ENCODE measurements at places on chromosomes 11 and 22.

DNA sequence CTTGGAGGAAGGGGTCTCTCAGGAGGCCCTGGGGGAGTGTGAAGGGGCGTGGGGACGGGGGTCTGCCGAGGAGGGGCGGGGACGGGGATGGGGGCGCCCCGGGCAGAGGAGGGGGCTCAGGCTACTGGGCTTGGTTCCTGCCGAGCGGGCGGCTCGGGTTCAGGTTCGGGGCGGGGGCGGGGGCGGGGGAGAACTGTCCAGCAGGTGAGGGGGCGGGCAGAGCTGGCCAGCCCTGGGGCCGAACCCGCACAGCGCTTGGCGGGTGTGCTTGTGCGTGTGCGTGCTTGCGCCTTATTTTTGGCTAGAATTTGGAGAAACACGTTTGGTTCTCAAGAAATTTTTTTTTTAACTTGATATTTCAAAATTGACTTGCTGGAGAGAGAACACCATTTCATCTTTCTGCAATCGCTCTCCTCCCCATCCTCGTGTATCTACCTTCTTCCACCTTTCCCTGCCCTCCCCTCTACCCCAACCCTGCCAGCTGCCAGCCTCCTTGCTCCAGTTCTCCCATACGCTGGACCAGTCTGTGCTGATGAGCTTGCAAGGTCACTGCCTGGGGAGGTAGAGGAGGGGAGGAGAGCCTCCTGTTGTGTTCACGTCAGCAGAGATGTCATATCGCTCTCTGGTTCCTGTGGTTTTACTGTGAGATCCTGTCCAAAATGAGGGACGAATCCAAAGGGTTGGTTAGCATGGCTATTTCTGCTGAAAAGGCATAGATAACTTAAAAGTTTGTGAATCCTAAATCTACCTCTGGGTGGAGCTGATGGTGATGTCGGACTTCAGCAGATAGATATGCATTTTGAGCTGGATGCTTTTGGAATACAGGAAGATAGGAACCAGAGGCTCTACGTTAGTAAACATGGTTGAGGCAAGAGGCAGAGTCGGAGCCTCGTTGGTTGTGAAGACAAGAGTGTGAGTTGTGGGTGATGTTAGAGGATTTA lies 668 bp downstream of the MADD start:
- peak; percentile 50 for DNase-seq

GRCh38 chr11:10900681-10901415 lies 43.0 kb upstream of the ZBED5 start:
- DNase-seq = no peak

GRCh38 chr11:76642341-76642740 lies 28.2 kb downstream of the LRRC32 start:
- DNase-seq = peak; percentile 36

DNA sequence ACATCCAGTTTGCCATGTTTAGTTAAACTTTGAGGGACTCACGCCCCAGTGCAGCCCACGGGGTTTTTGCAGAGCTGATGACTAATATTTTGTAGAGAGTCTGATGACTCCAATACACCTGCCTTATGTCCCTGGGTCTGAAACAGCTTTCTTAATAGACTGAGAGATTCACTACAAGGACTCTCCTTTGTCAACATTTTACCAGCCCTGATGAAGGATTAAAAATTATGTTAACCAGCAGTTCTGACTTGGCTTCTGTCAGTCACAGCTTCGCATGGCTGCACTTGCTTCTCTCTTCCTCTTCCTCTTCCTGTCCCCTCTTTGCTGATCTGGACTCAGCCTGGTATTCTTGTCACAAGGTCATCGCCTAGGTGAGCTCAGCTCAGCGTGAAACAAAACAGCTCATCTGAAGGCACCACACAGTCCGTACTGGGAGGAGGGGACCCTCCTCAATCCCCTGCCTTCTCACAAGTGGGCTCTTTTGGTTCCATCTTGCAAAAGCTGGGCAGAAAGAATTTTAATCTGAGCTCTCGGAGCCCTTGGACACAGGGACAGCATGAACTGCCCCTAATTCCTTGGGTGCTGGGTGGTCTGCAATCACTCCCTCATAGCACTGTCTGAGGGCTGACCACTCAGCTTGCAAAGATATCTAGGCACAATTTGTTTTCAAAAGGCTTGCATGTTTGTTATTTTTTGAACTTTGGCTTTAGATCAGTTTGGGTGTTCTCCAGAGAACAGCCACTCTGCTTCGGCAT lies 38.1 kb upstream of the POU2AF1 start:
- no peak for DNase-seq

GRCh38 chr11:129791515-129791914 lies 24.1 kb upstream of the TMEM45B start:
- no peak for DNase-seq

GRCh38 chr11:60993615-60994014 lies 22.1 kb downstream of the CD6 start:
- peak; percentile 69 for DNase-seq

DNA sequence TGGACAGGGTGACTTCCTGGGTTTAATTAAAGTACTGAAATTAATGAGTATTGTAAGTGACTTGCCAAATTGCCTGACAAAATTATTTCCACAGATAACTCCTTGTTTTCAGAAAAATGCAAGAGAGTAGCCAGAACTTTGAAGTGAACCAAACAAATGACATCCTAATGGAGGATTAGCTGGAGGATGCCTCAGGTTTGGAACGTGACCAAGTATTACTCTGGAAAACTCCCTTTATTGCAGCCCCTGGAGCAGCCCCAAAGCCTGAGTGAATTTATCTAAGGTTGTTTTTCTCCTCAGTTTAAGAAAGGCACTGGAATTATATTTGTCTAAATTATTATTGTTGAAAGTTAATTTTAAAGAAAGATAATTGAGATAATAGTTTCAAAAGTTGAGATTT lies 343.6 kb upstream of the MTNR1B start:
- no peak for DNase-seq

Data from activated T-cell treated with anti-CD3 and anti-CD28 coated beads, Interleukin-2, amount 50 U/mL, for 24 hours (primary cell).